Placental epithelial cell (primary cell): ENCODE measurements at places on chromosomes 16 and 17. TPM values are rescaled to one million over a fixed set of nuclear protein-coding genes. Genes with fewer than 3 reads are reported as not detected.

The ABCA10 gene
- total RNA-seq: 0.87 and 3.1 TPM in 2 replicates

The CETP gene
- total RNA-seq: not detected in 2 replicates

The CHST4 gene
- total RNA-seq: not detected in 2 replicates

The VAT1L gene
- under 0.01 TPM in 1 of 2 replicates, not detected in the other for total RNA-seq

The LGALS9 gene
- total RNA-seq: 2.7 and 5.0 TPM in 2 replicates

The ALOX15B gene
- 0.11 and 0.79 TPM in 2 replicates for total RNA-seq

The SLC13A5 gene
- 0.65 TPM in 1 of 2 replicates, not detected in the other for total RNA-seq

The CACNG5 gene
- total RNA-seq: not detected in 2 replicates

The KCNAB3 gene
- total RNA-seq: 1.2 and 1.6 TPM in 2 replicates

The C16orf54 gene
- not detected in 2 replicates for total RNA-seq

The CRYBA1 gene
- total RNA-seq: not detected in 2 replicates

The KRTAP3-1 gene
- total RNA-seq: not detected in 2 replicates

The ZPBP2 gene
- total RNA-seq: not detected in 2 replicates

The CFAP97D1 gene
- not detected in 2 replicates for total RNA-seq
